ENCODE measurements at places on chromosomes 11 and 22.

GRCh38 chr22:48635031-48635430, 1192.6 kb downstream of the BRD1 start:
- DNase-seq: no peak

- no peak for DNase-seq
These were observed 94.9 kb downstream of the SLC17A6 start for GRCh38 chr11:22433094-22433455.

DNA sequence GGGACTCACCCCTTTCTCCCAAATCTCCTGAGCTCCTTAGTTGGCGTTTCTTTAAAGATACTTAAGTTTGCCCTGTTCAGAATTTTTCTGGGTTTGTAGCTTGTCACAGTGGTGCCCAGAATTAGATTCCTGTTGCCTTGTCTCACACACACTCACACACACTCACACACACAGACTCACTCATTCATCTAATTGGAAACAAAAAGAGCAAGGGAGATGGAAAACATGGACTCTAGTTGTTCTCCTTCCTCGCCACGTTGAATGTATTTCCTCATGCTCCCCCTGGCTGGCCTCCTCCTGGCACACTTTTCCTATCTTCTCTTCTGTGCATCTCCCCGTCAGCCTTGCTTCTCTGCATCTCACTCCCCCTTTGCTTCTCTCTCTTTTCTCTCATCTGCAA, 752.3 kb downstream of the NTM start:
- DNase-seq: no peak

DNA sequence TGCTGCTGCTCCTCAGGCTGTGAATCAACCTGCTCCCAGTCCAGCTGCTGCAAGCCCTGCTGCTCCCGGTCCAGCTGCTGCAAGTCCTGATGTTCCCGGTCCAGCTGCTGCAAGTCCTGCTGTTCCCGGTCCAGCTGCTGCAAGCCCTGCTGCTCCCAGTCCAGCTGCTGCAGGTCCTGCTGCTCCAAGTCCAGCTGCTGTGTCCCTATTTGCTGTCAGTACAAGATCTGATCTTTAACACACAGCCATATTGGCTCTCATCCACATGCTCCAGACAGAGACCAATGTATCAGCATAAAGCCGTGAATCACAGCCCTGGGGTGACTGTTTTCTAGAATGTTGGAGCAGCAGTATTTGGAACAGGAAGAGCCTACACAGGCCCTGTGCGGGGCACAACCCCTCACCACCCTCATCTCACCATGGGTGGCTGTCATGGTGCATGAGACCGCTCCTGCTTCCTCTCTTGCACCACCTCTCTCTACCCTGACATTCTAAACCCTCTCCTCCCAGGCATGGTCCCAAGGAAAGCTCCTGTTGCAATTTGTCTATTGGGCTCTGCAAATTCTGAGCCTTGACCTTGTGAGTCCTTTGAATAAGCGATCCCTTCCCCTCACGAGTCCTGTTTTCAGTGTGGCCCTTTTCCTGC, 3.5 kb downstream of the KRTAP5-10 start:
- no peak for DNase-seq

DNA sequence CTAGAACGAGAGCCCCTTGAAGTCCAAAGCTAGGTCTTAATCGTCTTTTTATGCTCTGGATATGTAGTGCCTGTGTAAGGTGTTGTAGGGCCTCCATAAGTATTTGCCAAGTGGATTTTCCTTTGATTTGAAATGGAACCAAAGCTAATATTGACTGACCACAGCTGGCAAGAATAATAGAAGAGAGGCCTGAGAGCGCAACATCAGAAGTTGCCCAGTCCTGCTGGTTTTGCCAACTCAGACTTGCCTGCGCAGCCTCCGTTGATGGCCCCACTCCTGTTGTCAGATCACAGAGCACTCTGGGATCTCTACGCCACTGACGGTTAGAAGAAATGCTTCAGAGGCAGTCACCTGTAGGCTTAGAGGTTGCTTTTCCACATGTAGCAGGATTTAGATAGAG, 251.2 kb downstream of the TENM4 start:
- no peak for DNase-seq

DNA sequence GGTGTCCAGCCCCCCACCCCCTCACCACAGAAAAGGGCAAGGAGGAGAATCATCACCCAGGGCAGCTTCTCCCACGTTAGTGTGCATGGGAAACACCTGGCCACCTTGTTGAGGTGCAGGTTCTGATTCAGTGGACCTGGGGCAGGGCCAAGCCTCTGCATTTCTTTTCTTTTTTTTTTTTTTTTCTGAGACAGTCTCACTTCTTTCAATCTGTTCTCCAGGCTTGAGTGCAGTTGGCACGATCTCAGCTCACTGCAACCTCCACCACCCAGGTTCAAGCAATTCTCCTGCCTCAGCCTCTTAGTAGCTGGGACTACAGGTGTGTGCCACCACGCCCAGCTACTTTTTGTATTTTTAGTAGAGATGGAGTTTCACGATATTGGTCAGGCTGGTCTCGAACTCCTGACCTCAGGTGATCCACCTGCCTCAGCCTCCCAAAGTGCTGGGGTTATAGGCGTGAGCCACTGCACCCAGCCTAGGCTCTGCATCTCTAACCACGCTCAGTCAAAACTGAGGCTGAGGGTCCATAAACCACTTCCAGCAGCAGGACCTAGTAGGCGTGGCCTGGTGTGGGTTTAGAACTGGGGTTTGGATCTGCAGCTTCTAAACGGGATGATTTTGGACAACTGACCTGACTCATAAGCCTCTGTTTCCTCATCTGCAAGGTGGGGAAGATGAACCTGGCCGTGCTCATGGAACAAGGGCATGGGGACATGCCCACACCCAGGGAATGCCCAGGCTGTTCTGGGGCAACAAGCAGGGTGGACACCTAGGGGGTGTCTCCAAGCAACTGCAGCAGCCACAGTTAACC, 734 bp downstream of the ZP1 start:
- no peak for DNase-seq

DNA sequence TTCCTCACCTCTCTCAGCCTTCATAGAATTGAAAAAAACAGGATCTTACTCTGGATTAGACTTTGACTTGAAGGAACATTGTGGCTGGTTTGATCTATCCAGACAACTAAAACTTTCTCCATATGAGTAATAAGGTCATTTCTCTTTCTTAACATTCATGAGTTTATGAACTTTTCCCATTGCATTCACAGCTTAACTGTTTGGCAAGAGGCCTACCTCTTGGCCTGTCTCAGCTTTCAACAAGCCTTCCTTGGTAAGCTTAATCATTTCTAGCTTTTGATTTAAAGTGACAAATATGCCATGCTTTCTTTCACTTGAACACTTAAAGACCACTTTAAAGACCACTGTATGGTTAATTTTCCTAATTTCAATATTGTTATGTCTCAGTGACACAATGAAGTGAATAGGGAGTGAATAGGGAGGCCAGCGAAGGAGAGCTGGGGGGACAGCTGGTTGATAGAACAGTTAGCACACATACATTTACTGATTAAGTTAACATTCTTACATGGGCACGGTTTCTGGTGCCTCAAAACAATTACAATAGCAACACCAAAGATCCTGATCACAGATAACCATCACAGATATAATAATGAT, 17.0 kb downstream of the IMMP1L start:
- DNase-seq: no peak

GRCh38 chr11:86678823-86679222, 6.4 kb upstream of the ME3 start:
- no peak for DNase-seq

- DNase-seq: no peak
These were observed 203.4 kb downstream of the FAM76B start for GRCh38 chr11:95586155-95586554.

DNA sequence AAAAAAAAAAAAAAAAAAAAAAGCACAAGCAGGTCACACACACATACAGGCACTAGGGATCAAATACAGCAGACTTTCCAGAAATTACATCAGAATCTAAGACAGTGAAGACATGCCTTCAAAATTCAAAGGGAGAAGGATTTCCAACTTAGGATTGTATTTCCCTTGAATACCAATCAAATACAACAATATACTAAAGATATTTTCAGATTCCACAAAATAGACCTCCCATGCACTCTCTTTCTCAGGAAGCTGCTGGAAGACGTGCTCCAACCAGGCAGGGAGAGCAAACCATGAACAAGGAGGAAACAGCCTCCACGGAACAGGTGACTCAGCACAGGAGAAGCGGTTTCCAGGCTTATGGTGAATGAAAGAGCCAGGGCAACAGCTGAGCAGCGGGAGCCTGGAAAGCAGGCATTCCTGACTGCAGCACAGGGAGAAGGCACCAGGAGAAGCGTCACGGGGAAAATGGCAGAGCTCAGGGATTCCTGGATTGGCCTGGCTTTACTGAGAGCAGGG, 32.0 kb downstream of the TMEM184B start:
- DNase-seq: no peak

- DNase-seq: no peak
These were observed 17.1 kb downstream of the MUC6 start for GRCh38 chr11:1019321-1019910.

DNA sequence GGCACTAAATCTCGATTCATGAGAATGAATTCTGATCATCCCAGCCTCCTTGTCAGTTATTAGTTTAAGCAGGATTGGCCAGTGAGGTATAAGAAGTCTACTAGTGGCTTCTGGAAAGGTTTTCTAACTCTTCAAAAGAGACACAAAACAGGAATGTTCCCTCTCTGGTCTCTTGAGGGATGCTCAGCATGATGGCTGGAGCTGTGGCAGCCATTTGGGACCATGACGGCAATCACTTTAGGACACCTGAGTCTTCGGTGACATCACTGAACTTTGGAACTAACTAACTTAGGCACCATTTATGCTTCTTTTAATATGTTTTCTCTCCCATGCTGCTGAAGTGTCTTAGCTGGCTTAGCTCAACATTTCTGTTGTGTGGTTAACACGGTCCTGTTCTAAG, 20.2 kb upstream of the CRY2 start:
- DNase-seq: no peak

DNA sequence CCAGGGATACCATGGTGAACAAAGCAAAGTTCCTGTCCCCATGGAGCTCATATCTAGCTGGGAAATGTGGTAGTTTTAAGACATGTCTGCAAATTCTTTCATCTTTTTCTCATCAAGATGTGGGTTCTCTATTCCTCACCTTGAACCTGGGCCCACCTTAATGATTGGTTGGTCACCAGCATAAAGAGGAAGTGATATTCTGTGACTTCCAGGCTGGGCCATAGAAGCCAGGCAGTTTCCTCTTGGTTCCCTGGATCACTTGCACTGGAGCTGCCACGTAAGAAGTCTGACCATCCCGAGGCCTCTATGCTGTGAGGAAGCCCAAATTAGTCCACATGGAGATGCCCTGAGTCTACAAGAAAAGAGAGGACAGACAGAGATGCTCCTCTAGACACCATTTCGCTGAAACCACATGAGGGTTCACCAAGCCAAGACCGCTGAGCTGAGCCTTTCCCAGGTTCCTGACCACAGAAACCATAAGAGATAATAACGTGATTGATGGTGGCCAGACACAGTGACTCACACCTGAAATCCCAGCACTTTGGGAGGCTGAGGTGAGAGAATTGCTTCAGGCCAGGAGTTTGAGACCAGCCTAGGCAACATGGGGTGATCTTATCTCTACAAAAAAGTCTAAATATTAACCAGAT, 119.5 kb upstream of the ISX start:
- DNase-seq: no peak

All from inflammatory macrophage treated with lipopolysaccharide for 4 hours (primary cell).